ENCODE measurements at places on chromosomes 7 and 10.

- DNase-seq = no peak
Observed at GRCh38 chr7:131385039-131385605, 57.4 kb downstream of the MKLN1 start.

- no peak for DNase-seq
Observed at GRCh38 chr10:44087403-44087802, 297.5 kb downstream of the CXCL12 start.

DNA sequence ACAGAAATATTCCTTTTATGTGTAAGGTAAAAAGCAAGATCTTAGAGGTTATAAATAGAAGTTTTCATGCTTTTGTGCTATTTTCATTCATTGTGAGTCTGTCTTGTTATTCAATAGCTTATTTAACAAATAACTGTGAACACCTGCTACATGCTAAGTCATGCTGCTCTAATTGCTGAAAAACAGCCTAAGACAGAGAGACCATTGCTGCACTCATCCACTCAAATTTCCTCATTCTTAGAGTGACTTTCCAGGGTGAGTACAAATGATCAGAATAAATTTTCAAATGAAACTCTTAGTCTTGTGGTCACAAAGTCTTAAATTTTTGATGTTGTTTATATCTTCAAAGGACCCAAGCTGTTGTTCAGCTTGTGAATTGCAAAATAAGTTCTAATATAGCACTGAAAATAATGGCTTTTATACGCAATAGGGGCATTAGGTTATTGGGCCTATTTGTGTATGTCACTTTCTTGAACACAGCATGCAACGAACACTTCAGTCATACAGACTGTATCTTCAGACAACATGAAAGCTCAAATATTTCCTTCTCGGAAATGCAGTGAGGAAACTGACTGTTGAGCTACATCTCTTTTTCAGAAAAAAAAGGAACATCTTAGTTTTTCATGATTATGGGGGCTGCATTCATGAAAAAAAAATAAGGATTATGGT lies 247.9 kb upstream of the PCDH15 start:
- DNase-seq = no peak

DNA sequence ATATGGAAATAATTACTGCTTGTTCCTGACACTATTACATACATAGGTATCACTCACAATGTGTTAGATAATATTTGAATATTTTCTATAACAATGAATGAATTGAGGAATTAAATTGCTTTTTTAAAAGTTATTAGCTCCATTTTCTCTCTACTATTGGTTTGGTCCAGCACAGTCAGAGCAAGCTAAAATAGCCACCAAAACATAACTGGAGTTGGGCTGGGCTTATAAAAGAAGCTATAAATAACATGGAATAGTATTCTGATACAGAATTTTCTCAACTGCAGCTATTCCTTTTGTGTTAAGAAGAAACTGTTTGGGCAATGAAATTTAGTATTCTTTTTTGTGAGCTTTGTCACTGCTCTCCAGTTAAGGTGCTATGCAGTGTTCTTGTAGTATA lies 142.6 kb upstream of the LRRN3 start:
- no peak for DNase-seq

DNA sequence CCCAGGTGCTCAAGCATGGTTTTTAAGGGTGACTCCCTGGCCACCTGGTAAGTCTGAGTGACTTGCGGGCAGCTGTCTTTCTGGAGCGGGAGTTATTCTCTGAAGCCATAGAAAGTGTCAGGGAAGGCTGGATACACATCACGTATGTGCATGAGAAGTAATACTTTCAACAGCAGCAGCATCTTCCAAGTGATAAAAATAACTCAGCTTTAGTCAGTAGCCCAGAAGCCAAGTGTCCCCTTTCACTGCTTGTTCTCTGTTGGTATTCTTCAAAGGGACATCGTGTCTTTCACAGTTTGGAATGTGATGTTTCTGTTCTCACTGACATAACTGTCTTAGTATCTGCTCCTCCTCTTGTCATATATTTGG lies 97.6 kb downstream of the KIAA1217 start:
- DNase-seq = no peak

GRCh38 chr7:114574384-114574783 lies 159.8 kb downstream of the FOXP2 start:
- no peak for DNase-seq

DNA sequence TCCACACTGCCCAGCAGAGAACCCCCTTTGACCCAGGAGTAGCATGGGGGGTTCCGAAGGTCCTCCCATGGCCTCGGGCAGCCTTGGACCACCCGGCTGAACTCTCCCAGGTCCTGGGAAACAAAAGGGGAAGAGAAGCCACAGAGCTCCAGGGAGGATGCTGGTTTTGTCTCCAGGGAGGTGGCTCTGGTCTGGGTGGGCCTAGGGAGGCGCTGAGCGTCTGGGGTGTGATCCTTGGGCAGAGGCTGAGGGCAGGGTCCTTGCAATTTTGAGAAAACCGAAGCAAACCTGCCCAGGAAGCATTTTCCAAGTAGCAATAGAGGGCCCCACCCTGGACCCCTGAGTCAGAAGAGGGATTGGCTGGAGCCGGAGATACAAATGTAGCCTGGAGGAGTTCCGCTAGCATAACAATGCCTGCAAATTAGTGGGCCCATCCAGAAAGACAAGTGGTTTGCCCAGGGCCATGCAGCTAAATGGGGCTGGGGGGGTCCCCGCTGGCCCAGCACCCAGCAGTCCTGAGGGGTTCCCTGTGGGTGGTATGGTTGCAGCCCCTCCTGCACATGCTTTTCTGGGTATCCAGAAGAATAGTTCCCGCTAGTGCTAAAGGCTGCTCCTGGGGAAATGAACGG lies 2.0 kb downstream of the UTF1 start:
- no peak for DNase-seq

DNA sequence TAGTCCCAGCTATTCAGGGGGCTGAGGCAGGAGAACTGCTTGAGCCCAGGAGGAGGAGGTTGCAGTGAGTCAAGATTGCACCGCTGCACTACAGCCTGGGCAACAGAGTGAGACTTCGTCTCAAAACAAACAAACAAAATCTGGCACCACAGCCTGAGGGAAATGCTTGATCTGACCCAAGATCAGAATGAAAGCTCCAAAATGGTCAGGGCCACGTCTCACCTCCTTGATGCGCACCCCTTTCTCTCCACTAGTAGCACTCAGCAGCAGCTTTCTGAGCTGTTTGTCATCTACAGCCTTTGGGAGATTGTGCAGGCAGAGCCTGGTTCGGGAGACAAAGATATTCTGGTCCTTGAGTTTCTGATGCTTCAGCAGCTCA lies 22.7 kb downstream of the RBM28 start:
- no peak for DNase-seq

- no peak for DNase-seq
Observed at GRCh38 chr10:45514291-45515270, 140.6 kb downstream of the ALOX5 start.

Measured in T1000 (cell line).